ENCODE measurements at places on chromosomes 11 and 22. TPM values are rescaled to one million over a fixed set of nuclear protein-coding genes. Genes with fewer than 3 reads are reported as not detected.
A peak's percentile ranks its signal among the peaks of the same experiment; 100 is the strongest.

- no peak for DNase-seq
Observed at GRCh38 chr11:42841556-42841955, 470.2 kb upstream of the API5 start.

TMEM25 gene
- 4.2 TPM for total RNA-seq

LUZP2 gene
- not detected for total RNA-seq

PANX2 gene
- total RNA-seq, result 0.49 TPM

- peak; percentile 8 for DNase-seq
Observed at GRCh38 chr22:50105208-50106100, 15.6 kb downstream of the MOV10L1 start.

DNA sequence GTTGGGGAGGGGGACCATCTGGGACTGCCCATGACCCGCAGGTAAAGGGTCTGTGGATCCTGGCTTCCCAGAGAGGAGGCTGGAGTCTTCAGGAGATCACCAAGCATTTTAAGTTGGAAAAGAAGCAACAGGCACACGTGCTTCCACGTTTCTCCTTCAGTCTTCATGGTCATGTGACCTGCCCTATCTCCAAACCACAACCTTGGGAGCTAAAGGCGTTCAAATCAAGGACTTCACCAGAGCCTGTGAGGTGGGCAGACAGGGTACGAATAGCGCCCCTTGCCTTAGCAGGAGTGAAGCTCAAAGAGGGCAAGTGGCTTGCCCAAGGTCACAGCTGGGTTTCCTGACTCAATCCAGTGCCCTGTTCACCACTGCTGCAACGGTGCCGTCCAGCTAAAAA lies 6.7 kb downstream of the TMEM184B start:
- DNase-seq, result no peak

GRCh38 chr11:105381941-105382340 lies 227.9 kb upstream of the GRIA4 start:
- no peak for DNase-seq

OR10W1 gene
- total RNA-seq, result not detected

DNA sequence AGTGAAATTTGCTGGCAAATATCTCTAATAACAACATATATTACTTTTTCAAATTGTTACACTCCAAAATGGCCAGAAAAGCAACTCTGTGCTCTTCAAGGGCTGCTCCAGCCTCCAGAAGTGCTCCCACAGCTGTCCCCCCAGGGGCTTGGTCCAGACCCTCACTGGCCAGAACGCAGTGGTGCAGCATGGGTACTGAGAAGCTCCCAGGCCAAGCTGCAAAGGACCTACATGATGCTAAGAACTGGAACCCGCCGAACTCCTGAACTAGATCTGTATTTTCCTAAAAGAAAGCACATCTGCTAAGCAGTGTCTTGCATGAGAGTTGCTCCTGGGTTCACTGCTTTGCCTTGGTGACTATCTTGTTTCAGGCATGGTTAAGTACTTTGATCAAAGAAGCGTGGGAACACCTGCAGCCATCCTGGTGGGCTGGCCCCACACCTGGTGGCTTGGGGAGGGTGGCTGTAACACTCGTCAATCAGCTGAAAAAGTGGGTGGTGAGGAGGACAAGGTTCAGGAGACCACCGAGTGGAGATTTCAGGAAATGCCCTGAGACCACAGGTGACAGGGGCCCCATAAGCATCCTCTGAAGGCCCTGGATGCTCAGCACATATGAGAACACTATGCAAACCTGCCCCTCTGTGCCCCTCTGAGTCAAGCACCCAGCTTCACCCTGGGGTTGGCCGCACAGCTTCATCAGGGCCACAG lies 72.7 kb upstream of the PITPNB start:
- DNase-seq, result no peak

GRCh38 chr11:72647882-72648281 lies 26.3 kb downstream of the PDE2A start:
- no peak for DNase-seq

DNA sequence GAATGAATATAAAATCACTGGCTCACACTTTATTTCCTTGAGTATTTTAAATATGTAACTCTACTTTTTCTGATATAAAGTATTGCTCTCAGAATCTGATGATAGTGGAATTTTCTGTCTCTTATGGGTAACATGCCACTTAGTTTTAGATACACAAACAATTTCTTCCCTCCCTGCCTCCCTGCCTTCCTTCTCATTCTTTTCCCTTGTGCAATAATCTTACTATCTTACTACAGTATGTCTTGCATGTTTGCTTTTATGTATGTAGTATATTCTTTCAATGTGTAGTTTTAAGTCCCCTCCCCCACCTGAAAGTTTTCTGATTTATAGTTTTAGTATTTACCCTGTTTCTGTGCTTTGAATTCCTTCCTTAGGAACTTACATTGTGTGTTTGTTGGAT lies 48.4 kb downstream of the INSC start:
- no peak for DNase-seq

DNA sequence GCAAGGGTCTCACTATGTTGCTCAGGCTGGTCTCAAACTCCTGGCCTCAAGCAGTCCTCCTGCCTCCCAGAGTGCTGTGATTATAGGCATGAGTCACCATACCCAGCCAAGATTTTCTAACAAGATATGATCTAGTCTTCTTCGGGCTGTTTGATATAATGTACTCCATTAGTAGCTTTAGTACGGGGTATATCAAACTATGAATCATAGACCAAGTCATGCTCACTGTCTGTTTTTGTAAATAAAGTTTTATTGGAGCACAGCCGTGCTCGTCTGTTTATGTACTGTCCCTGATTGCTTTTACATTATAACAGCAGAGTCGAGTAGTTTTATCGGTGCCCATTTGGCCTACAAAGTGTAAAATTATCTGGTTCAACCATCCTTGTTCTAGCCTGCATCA lies 43.9 kb upstream of the GRIK4 start:
- peak; percentile 28 for DNase-seq

GRCh38 chr11:76919887-76920746 lies 59.4 kb downstream of the ACER3 start:
- DNase-seq, result peak; percentile 78

- DNase-seq, result peak; percentile 28
Observed at GRCh38 chr22:19122752-19123492, 710 bp upstream of the DGCR2 start.

DNA sequence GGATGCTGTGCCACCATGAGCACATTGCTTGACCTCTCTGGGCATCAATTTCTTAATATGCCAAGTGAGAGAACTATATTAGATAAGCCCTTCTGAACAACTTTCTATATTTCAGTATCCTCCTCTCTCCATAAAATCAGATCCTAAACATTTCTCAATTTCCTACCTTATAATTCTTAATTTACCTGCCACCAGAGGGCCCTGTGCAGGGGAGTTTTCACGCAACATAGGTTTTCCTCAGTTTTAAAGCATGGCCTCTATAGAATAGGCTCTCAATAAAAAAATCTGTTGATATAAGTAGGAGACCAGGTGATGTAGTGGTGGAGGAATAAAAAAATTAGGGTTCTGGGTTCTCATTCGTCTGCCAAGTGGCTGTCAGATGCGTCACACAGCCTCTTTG lies 83.7 kb upstream of the DBX1 start:
- DNase-seq, result no peak

IRAG1 gene
- total RNA-seq, result 23.8 TPM

IL10RA gene
- total RNA-seq, result not detected

DNA sequence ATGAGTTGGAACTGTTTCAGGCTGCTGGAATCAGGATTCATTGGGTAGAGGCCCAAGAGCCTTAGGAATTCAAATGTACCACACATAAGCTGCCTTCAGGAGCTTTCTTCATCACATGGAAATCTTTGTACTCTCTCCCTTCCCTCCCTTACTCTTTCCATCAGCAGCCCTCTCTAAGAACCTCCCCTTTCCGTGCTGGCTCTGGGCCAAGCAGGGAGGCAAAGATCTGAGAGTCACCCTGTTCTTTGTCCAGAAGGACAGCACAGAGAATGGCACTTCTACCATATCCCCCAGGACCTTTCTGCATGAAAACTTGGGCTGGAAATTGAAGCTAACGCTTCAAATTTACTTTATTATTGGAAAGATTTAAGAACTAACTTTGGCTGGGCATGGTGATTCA lies 20.7 kb upstream of the TPBGL start:
- no peak for DNase-seq

- DNase-seq, result no peak
Observed at GRCh38 chr11:70862093-70862492, 390.3 kb downstream of the SHANK2 start.

DNA sequence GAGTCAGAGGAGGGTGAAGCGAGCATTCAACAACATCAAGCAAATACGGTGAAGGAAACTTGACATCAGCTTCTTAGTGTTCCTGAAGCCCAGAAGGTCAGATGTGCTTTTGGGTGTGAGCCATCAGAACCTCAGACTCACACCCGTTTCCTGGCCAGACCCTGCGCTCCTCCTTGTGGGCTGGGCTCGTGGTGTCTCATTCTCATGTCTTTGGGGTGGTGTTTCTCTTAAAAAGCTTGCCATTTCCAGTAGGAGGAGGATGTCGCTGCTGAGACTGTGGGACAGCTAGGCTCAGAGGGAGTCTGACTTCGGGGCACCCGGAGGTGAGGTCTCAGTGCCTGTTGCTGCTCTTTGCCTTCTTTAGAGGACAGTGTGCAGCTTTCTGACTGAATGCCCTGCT lies 24.2 kb downstream of the PPFIBP2 start:
- no peak for DNase-seq

- DNase-seq, result peak; percentile 95
Observed at GRCh38 chr11:8814923-8815240, 96.1 kb upstream of the AKIP1 start.

DNA sequence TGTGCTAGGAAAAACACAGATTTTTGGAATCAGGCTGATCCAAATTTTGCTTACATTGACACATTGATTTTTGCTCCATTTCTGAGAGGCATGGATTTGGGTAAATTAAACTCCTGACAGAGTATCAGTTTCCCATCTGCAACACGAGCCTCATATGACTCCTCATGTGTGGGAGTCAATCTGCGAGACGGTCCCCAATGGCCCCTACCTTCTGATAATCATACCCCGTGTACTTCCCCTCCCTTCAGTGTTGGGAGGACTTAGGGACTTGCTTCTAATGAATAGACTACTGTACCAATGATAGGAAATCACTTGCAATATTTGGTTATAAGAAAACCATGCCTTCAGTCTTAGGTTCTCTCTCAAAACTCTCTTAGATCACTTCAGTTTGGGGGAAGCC lies 302.7 kb downstream of the ETS1 start:
- DNase-seq, result no peak

DNA sequence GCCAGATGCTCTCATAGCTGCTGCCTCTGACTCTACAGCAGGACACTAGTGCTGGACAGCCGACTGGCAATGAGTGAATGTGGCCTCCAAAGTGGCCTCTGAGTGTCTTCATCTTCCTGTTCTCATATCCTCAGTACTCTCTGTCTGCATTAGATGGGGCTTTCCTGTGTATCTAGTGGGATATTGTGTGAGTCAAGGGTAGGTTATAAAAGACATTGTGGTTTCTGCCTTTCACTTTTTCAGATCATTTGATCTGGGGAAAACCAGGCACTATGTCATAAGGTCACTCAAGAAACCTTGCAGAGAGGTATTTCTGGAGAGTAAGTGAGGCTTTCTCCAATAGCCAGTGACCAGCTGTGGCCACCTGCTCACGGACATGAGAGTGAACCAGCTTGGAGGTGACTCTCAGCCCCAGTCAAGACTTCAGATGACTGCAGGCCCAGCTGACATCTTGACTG lies 333.6 kb upstream of the NCAM1 start:
- DNase-seq, result no peak

- no peak for DNase-seq
Observed at GRCh38 chr22:30943368-30943767, 25.2 kb downstream of the MORC2 start.

CRYBB1 gene
- total RNA-seq, result not detected

DNA sequence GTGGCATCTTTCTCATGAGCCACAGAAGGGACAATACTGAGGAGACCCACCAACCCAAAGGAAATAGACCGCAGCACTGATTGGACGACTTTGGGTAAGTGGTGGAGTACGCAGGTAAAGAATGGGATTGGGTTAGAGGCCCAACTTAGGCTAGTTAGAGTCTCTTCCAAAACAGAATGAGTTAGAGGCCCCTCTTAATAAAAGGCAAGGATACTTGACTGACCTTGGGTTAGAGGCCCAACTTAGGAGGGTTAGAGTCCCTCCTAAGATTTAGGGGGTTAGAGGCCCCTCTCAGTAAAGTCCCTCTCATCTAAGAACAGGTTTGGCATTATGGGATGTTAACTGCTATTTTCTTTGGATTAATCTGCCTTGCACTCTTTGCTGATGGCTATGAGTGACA lies 24.6 kb downstream of the CCKBR start:
- no peak for DNase-seq

DNA sequence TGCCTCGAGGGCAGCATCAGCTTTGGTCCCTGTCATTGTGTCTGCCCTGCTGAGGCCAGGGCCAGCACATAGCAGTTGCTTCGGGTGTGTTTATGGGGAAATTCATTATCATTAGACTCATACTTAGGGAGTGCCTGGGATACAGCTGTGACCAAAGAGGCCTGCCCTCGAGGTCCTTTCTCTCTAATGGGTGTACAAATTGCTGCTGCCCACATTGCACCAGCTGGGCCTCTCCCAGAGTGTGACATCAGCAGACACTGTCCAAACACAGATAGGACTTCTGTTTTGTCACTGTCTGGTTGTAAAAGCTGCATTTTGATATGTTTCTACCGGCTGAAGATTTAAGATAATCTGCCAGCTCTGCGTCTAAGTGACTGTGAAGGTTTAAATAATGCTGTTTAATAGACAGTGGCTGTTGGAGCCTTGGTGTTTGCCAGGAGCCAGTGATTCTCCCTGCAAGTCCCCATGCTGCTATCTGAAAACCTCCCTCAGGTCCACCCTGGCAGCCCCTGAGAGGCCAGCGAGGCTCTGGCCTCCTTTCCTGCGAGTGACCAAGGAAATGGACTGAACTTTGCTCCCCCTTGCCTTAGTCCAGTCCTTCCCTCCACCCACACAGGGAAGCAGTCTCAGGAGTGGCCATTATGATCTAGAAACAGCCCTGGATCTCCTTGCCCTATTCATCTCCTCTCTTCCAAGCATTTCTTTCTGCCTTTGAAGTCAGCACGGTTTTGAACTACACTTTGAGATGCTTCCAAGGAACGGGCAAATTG lies 505.2 kb downstream of the TBC1D22A start:
- no peak for DNase-seq

DNA sequence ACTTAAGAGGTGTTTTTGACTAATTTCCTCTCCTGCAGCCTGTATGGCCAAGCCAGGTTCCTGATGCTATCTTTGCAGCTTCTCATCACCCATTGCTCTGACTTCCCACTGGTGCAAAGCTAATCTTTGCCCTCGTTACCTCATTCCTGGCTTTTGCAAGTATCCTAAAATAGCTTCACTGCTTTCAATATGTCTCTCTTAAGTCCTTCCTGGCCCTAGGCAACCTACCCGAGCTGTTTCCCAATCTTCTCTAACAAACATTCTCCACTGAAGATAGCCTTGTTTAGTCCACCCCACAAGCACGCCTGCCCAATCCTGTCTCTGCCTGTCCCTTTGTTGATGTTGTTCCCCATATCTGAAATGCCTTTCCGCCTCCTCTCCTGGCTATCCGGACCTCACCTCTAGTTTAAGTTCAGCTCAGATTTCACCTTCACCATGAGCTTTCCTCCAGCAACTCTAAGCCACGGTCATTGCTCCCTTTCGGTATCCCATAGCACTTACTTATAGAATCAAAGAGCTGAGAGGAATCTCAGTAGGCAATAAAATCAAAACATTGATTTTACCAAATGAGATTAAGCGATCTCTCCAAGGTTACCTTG lies 30.1 kb upstream of the CECR2 start:
- no peak for DNase-seq

ACRV1 gene
- not detected for total RNA-seq

OR8G5 gene
- total RNA-seq, result not detected

- no peak for DNase-seq
Observed at GRCh38 chr11:120182790-120183491, 27.9 kb upstream of the OAF start.

- no peak for DNase-seq
Observed at GRCh38 chr22:20465759-20466077, 28.1 kb upstream of the SCARF2 start.

- peak; percentile 56 for DNase-seq
Observed at GRCh38 chr11:13116491-13116890, 107.4 kb downstream of the RASSF10 start.
